ENCODE measurements at places on chromosomes 3 and 15. TPM values are rescaled to one million over a fixed set of nuclear protein-coding genes. Genes with fewer than 3 reads are reported as not detected.

- no peak for DNase-seq
These were observed 248.3 kb downstream of the WDR72 start for GRCh38 chr15:53511175-53511574.

DNA sequence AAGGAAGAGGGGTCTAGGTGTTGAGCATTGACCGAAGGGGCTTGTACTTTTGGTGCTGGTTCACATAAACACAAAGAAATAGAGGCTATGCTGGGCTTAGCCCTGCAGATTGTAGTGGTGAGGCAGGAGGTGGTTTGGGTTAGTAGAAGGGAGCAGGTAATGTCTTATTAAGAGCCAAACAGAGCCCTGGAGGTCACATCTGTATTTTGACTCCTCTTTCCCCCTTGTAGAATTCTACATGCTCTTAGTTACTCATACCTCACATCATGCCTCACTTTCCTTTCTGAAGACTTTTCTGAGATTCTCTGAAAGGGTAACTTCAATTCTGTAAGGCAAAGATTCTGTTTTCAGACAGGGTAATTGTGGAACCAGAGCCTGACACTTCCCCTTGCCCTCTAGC, 16.1 kb upstream of the ZNF80 start:
- no peak for DNase-seq

GRCh38 chr15:76169018-76169417, 109.2 kb downstream of the TMEM266 start:
- DNase-seq = no peak

DNA sequence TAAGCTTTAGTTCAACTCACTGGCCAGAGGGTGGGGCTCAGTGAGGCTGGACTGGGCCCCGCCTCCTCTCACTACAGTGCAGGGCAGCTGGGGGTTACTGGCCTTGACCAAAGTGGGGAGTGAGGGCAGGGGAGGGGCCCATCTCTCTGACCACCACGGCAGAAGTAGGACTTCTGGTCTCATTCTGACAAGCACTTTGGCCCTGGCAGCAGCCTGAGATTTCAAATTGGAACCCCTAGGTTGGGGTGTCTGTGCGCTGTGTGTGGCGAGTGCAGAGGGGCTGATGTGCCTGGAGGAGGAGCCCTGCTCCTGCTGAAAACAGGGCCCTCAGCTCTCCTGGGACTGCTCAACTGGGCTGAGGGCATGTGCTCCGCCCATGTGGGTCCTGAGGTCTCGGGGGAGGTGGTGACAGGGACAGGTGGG, 60.3 kb upstream of the RPL32 start:
- DNase-seq = no peak

- no peak for DNase-seq
These were observed 10.6 kb downstream of the TTC21A start for GRCh38 chr3:39118079-39118478.

- no peak for DNase-seq
These were observed 45.7 kb upstream of the MGLL start for GRCh38 chr3:127867986-127868385.

DNA sequence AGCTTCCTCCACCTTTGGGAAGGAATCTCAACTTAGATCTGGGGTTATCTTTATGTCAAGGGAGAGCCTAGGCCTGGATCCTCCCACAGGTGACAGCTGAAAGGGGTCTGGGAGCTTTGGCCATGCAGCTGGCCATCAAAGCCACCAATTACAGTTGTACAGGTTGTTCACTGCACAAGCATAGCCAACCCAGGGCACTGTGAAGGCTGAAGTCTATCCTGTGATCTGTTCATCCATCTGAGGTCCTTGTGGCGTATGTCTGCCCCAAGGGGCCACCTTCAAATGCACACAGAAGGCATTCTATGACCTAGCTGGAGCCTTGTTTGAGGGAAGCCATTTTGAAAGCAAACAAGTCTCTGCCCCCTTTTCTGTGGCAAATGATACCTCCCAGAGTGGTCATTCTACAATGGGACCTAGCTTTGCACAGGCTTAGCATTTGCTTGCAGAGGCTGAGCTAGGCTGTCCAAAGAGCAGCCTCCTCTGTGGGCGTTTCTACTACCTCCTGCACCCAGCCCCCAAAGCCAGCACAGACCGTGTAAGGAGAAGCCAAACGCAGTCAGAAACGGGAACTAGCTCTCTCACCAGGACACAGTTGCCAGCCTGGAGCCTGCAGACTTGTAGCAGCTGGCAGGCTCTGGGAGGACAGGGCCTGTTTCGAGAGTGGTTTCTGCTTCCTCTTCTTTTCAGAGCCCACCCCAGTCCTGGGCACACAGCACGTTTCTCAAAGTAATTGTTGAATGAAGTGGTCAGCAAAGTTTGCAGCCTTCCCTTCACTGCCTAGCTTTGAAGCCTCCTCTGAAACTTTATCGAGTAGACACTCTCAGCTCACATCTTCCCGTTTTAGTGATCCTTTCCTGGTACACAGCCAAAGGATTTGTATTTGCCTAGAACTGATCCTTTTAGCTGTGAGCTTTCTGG, 157.3 kb upstream of the SMAD3 start:
- no peak for DNase-seq

Gene DLL4
- total RNA-seq = 0.16 TPM

Gene USP19
- total RNA-seq = 40.8 TPM

Gene AMIGO3
- not detected for total RNA-seq

Measured in activated naive CD4-positive, alpha-beta T cell treated with anti-CD3 and anti-CD28 coated beads, Interleukin-2, amount 50 U/mL, for 72 hours (primary cell).